ENCODE measurements at places on chromosomes 11 and 22. TPM values are rescaled to one million over a fixed set of nuclear protein-coding genes. Genes with fewer than 3 reads are reported as not detected.

Gene FGF3
- total RNA-seq: not detected

Gene SPINDOC
- total RNA-seq: 52.9 TPM

Gene SLC25A18
- total RNA-seq: not detected

Gene SLC29A2
- 3.3 TPM for total RNA-seq

Gene ART5
- 0.33 TPM for total RNA-seq

Gene ADAMTS8
- 0.39 TPM for total RNA-seq

Gene RASD2
- 1.7 TPM for total RNA-seq

Gene B3GAT1
- not detected for total RNA-seq

Gene TMEM258
- 212 TPM for total RNA-seq

Gene DCUN1D5
- 65.8 TPM for total RNA-seq

Gene GDPD4
- not detected for total RNA-seq

Gene PAMR1
- total RNA-seq: not detected

Gene PDE2A
- total RNA-seq: 1.2 TPM

Gene IL17REL
- total RNA-seq: not detected

Gene FAM111B
- total RNA-seq: 7.7 TPM

Gene KRTAP5-10
- total RNA-seq: not detected

Gene DGCR6
- total RNA-seq: 0.55 TPM

Gene OR51E1
- total RNA-seq: not detected

Gene KDM4D
- total RNA-seq: 0.43 TPM

Gene RAG2
- not detected for total RNA-seq

Gene TKFC
- total RNA-seq: 70.9 TPM

Gene OR10V1
- total RNA-seq: not detected

Measured in A549 treated with CpdA at 1 μM for 4 hours (cell line).